Ureter (tissue), 1 donor: ENCODE measurements at places on chromosomes 6 and 20.

DNA sequence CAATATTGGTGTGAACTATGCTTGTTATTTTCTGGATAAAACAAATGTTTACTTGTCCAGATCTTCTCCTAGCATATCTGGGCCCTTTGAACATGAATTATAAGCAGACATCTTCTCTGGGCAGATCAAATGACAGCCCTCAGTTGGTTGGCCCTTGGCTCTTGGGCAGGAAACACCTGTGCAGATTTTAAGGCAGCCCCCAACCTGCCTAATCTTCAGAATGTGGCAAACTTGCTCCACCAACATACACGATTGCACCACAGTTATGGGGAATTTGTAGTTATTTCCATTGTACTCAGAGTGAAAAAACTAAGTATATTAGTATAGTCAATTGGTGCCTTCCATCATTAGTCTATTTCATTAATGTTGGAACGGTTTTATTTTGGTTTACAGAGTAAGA lies 94.9 kb upstream of the KCNK16 start:
- no peak for DNase-seq

- DNase-seq: peak; percentile 64
These were observed 93.6 kb downstream of the NCR2 start for GRCh38 chr6:41428996-41429421.

GRCh38 chr20:50244352-50245149 lies 53.9 kb downstream of the CEBPB start:
- no peak for DNase-seq

DNA sequence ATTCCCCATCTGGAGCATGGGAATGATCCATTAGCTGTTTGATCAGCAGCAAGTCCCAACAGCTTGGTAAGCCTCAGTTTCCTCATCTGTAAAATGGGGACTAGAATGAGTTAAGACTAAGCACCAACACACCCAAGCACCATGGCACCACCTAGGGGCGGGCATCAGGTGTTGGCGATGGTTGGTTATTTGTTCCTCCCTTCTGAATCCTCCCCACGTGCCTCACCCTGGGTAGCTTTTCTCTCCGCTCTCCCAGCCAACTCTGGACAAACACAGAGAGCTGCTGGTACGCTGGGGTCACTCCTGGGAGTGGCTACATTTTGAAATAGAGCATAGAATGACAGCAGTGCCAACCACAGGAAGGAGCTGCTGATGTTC lies 13.3 kb upstream of the ITPR3 start:
- no peak for DNase-seq

- no peak for DNase-seq
These were observed 10.1 kb downstream of the CSNK2A1 start for GRCh38 chr20:533526-533925.

DNA sequence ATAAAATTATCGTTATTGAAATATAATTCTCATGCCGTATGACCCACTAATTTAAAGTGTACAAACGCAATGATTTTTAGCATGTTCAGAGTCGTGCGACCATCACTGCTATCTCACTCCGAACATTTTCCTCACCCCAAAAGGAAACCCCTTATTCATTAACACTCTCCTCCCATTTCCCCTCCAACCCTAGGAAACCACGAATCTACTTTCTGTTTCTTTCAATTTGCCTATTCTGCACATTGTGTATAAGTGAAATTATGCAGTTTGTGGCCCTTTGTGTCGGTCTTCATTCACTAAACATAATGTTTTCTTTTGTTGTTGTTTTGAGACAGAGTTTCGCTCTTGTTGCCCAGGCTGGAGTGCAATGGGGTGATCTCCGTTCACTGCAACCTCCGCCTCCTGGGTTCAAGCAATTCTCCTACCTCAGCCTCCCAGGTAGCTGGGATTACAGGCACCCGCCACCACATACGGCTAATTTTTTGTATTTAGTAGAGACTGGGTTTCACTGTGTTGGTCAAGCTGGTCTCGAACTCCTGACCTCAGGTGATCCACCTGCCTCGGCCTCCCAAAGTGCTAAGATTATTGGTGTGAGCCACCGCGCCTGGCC lies 99.7 kb upstream of the ZNF217 start:
- no peak for DNase-seq

DNA sequence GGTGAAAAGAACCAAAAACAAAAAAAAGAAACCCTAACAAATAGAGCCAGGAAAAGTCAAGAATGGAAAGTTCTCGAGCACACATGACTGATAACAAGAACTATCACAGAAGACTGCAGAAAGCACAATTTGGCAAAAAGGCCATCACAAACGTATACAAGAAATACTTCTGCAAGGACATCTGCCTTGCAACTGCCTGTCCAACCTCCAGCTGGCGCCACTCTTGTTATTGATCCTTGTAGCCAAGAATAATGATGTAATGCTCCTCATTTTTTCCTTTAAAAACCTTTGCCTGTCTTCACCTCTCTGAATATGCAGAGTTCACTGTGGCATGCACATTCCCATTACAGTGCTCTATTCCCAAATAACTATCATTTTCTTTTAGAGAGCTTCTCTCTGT lies 87.9 kb upstream of the BMP5 start:
- no peak for DNase-seq

DNA sequence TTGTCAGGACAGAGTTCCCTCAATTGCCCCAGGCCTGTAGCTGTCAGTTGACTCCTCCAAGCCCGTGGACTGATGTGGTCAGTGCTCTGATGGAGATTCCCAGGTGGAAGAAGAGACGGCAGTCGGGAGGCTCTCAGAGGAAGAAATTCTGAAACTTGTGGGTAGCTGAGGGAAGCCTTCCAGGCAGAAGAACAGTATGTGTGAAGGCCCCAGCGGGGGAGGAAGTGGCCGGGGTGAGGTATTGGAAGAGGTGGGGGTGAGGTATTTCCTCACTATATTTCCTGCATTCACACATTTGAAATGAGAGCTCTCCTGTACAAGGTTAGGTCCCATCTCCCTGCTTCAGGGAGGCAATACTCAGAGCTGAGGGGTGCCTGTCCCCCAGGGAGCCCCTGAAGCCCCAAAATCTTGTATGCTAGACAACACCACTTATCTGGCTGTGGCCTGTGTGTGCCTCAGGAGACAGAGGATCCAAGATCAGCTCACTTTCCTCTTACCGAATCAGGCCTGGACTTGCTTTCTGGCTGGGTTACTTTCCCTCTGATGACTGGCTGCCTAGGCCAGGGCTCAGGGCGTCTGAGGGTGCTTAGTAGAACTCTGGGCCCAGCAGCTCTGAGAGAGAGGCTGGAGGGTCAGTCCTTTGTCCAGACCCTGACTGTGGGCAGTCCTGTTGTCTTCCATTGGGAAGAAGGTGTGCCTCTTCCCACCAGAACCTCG lies 49.3 kb upstream of the MYL9 start:
- DNase-seq: no peak

DNA sequence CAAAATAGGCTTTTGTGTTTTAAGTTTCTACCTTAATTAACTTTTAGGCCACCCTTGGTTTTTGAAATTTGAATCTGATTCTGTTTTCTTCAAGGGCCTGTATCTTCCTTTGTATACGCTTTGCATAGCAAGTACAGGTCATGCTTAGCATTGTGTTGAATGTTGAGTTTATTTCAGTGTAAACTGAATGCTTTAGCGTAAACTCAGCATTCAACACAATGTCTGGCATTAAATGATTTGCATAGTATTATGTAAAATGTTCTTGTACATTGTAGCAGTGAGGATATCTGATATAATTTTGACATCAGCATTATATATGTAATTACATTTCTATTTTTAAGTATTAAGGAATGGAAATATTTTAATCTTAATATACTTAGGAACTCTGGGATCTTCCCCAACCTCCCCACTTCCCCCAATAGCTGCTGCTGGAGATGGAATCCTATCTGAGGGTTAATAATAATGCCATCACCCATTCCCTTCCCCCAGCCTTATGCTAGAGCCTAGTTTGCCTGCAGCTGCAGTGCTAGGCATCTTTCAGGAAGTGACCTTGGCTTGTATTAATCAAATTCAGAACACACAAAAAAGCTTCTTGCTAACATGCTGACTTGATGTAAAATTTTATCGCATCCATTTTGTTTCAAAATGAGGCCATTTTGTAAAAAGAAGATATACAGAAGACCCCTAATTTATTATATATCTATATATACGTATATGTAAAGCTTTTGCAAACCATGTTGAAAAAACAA lies 73.1 kb downstream of the NCOA3 start:
- no peak for DNase-seq

DNA sequence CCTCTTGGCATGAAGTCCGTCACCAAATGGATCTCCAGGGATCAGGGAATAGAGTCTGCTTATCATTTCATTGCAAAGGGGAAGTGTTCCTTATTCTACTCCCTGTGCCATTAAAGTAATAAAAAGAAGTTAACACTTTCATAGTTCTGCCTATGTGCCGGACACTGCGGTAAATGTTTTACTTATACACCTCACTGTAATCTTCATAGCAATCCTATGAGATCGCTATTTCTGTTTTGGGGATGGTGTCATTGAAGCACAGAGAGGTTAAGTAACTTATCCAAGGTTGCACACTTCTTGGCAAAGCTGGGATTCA lies 177.7 kb downstream of the TSHZ2 start:
- DNase-seq: no peak

GRCh38 chr20:1894471-1894950 lies 696 bp upstream of the SIRPA start:
- DNase-seq: peak; percentile 59

- DNase-seq: no peak
These were observed 66.4 kb upstream of the PDE10A start for GRCh38 chr6:165729307-165729936.

GRCh38 chr20:32439132-32439829 lies 81.2 kb downstream of the ASXL1 start:
- DNase-seq: no peak

DNA sequence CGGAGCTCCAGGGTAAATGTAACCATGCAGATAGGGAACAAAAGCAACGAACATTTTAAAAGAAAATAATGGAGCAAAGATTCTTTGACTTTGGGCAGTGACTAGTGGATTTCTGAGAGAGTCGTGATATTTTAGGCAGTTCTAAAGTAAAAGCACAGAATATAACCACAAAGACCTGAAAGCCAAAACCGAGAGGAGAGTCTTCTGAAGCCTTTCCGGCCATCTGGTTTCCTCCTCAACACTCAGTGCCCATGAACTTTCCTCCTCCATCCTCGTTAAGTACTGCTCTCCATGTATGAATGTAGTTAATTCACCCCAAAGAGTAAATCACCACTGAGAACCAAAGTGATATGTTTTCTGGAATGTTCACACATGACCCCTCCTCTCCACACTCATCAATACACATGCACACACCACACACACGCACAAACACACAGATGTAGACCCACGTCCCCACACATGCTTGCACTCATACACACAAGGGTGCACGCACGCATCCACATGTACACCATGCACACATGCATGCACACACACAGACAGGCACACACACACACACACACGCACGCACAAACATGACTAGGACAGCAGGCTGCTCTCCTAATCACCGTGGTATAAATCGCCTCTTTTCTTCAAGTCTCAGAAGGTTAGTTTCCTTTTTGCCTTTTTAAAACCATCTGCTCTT lies 109.5 kb downstream of the MYLK4 start:
- no peak for DNase-seq

DNA sequence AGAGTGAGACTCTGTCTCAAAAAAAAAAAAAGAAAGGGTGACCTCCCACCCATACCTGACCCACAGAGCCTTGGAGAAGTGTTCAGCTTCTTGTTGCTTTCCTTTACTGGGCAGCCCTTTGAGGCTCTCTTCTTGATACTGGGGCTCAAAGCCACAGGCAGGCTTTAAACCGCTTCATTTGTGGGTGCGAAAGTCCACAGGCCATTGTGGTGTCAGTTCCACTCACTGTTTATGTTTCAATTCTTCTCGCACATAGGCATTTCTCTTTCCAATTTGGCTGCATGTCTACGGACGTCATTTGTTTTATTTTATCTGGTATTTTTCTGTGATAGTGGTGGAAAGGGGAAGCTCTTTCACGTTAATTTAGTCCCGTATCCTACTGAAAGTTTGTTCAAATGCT lies 34.6 kb downstream of the PPARD start:
- no peak for DNase-seq

DNA sequence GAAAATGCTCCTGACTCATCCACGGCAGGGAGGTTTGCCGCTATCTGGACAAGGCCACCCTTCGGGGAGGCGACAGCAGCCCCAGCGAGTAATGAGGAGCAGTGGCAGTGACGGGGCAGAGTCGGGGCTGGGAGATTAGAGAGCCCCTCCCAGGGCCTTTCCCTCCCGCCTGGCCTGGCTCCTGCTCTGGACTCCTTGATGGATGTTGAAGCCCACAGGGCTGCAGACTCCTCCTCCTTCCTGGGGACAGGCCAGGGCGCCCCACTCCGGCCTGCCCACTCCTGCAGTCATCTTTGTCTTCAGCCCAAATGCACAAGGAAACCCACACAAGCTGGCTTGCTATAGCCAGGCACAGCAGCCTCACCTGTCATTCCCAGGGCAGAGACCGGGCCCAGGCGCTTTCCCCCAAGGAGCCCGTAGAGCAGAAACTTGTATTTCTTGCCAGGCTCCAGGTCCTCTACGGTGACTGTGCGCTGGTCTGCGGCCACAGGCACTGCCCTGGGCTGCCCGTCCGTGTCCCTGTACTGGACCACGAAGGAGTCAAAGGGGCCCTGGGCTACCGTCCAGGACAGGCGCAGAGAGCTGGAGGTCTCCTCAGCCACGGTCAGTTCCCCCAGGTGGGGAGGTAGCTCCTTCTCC lies 7.7 kb downstream of the CYP21A2 start:
- DNase-seq: no peak

- DNase-seq: no peak
These were observed 57.4 kb downstream of the CHMP4B start for GRCh38 chr20:33868595-33868994.

DNA sequence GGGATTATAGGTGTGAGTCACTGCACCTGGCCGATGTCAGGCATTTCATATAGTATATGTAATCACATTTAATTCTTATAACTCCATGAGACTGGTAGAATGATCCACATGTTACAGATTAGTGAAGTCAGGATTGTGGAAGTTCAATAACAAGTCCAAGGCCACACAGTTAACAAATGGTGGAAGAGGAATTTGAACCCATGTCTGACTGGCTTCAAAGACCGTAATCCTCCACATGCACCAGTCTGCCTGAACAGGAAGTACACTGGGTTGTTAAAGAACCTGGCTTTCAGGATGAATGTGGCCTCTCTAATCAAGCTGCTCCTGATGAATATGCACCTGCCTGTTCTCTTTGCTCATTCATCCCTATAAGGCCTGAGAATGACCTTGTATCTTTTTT lies 122.0 kb upstream of the HDAC2 start:
- no peak for DNase-seq

DNA sequence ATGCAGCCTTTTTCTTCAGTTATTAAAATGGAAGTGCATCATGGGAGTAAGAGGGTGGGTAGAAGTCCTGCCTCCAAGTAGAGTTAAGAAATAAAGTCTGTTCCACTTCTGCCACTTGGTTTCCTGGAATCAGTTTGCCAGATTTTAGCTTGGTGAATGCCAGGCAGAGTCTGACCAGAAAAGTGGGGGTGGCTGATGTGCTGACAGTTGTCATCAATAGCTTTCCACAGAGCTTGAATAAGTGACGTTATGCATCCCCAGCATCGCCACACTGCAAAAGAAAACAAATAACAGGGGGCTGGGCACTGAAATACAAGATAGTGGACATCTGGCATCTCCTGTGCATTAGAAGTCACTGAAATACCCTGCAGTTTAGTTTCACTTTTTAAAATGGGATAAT lies 30.8 kb upstream of the CEP162 start:
- no peak for DNase-seq

- DNase-seq: peak; percentile 63
These were observed 21.8 kb downstream of the PCK1 start for GRCh38 chr20:57582432-57583288.

GRCh38 chr20:3896853-3897583 lies 7.8 kb downstream of the PANK2 start:
- no peak for DNase-seq
